NB4 (cell line): ENCODE measurements at places on chromosomes 3 and 15.
A peak's percentile ranks its signal among the peaks of the same experiment; 100 is the strongest.

GRCh38 chr3:52447512-52448355, 2.8 kb upstream of the SEMA3G start:
- no peak for DNase-seq

- DNase-seq: no peak
Measured at GRCh38 chr3:59749291-59749690, 699.5 kb upstream of the CFAP20DC start.

DNA sequence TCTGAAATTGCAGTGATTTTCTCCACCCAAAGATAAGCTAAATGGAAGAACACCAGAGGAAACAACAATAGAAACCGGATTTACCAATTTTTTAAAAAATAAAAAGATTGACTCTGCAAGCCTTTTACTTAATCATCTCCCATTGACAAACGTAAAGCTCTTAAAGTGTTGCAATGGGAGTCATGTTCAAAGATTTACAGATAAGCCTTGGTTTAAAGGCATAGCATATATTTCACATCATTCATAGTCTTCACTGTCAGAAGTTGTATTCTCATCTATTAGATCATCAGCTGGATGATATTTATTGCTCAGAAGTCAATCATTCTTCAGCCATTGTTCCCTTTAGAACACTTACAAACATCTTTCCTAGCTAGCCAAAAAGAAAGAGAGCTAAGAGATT, 397.6 kb downstream of the GBE1 start:
- DNase-seq: no peak

- no peak for DNase-seq
Measured at GRCh38 chr3:98013411-98014267, 21.5 kb downstream of the GABRR3 start.

DNA sequence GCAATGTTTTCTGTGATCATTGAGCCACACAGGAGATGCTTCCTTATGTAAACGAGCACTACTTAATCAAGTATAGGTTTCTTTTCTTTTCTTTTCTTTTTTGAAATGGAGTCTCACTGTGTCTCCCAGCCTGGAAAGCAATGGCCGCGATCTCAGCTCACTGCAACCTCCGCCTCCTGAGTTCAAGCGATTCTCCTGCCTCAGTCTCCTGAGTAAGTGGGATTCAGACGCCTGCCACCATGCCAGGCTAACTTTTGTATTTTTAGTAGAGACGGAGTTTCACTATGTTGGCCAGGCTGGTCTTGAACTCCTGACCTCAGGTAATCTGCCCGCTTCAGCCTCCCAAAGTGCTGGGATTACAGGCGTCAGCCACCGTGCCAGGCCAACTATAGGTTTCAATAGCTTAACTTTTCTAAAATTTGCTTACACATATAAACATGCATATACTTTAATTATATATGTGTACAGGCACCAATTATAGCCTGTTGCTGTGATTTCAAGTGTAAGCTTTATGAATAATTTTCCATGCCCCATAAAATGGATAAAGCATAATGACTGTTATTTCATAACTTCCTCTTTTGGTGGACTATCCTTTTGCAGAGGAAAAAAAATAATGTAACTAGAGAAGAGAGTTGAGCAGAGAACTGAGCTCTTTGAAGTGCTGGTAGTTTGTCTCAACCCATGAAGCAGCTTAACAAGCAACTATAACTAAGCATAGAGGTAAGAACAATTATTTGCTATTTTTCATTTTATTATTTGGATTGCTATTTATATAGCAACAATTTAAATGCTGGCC, 24.8 kb upstream of the MBNL1 start:
- peak; percentile 89 for DNase-seq

DNA sequence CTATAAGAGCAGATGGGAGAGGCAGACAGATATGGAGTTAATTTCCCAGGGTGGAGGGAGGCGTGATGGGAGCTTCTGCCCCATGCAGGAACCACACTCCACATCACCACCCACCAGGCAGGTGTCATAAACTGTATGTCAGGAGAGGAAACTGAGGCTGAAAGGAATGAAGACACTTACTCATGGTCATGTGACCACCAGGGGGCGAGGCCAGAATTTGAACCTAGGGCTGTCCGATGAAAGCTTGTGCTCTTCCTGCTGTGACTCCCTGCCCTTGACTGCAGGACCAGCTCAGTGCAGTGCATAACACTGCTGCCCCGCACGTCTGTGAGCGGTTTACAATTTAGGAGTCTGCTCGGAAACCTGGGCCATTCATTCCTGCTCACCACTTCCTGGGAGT, 28.8 kb downstream of the NUP210 start:
- DNase-seq: peak; percentile 24

DNA sequence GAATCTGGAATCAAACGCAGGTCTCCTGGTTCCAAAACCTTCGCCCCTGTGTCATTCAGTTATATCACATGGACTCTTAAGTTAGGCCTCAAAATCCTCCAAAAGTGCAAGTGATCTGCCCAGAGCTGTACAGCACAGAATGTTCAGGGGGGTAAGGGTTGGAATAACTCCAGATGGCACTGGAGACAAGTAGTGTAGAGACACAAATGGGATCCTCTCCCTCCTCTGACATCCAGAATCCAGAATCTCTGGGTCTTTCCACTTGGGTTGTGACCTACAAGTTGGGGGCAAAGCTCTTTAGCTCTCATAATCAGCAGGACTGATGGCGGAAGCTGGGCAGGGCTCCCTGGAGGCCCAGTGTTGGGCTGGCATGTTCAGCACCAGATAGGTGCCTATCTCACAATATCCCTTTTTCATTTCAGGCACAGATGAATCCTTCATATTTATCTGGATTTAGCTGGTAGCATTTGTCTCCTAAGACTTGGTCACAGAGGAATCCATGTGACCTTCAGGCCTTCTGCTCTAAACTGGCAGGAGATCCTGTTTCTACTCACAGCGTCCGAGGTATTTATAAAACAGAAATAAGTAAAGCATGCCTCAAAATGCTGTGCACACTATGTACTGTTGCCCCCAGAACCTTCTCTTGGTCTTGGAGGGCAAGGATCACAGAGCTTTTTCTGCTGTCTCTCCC, 15.4 kb downstream of the ABHD2 start:
- DNase-seq: no peak

DNA sequence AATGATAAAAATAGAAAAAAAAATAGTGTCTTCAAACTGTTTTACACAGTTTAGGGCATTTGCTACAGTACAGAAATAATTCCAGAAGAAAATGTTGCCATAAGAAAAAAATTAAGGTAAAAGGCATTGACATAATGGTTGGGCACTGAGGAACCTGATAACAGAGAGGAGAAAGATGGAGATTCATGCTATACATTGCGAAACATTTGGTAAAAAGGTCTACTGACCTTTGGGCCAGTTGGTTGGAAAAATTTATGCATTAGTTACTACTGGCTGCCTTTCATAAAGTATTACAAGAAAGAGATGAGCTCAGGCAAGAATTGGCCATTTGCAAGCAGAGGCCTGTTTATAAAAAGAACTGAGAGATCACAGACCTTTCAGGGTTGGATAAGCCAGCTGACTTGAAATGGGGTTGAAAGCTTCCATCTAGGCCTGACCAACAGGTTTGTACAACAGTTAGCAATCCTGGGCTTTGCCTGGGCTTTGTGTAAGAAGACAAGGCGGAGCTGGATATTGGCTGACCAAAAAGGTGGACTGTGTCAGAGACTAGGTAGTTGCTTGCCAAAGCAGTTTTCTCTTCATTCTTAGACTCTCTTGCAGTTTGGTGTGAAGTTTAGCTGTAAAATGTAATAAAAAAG, 166.6 kb upstream of the MCTP2 start:
- DNase-seq: no peak

DNA sequence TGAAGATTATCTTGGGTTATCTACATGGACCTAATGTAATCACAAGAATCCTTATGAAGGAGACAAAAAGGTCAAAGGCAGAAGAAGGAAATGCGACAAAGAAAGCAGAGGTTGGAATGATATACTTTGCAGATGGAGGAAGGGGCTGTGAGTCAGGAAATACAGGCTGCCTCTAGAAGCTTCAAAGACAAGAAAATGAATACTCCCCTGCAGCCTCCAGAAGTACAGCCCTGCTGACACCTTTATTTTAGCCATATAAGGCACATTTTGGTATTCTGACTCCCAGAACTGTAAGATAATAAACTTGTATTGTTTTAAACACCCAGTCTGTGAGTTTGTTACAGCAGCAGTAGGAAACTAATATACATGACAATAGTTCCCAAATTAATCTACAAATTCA, 58.6 kb downstream of the SIDT1 start:
- no peak for DNase-seq

GRCh38 chr3:14186854-14187458, 8.3 kb downstream of the LSM3 start:
- DNase-seq: no peak

GRCh38 chr15:37789881-37790280, 144.6 kb upstream of the TMCO5A start:
- no peak for DNase-seq

- DNase-seq: no peak
Measured at GRCh38 chr15:33848011-33848410, 120.3 kb upstream of the CHRM5 start.

- DNase-seq: no peak
Measured at GRCh38 chr3:38641461-38642110, 7.9 kb downstream of the SCN5A start.

GRCh38 chr3:14477311-14477935, 62.7 kb downstream of the GRIP2 start:
- no peak for DNase-seq

DNA sequence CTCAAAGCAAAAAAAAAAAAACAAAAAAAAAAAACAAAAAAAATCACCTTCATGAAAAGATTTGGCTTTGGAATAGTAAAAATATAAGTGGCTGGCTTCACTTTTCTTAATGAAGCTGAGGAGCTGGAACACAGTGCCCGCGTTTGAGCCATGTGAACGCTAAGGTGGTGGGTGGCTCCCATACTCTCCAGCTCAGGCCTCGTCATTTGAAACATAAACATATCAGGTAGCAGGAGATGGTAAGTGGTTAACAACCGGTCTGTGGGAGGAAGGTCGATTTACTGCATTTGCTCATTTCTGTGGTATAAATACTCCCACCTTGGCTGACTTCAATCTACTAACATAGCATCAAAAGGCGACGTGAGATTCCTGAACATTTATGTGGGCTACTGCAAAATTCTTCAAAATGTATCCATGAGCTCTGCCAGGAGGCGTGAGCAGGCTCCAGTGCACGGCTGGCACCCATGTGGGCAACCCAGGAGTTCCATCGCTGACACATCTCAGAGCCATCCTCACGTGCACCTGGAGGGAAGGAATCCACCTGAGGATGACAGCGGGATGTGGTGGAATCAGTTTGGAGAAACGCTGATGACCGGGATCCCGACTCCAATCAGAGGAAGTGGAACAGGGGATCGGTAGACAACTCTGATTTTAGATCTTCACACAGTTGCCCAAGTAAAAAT, 157.6 kb downstream of the ATP10A start:
- no peak for DNase-seq

GRCh38 chr3:87553058-87553457, 276.7 kb upstream of the POU1F1 start:
- no peak for DNase-seq
